ENCODE measurements at places on chromosomes 4 and X.

GRCh38 chr4:41620594-41621256 lies 82.8 kb downstream of the LIMCH1 start:
- DNase-seq, result no peak

GRCh38 chrX:45889471-45889870 lies 655.8 kb downstream of the ZNF674 start:
- no peak for DNase-seq

- peak; percentile 38 for DNase-seq
These were observed 63.8 kb upstream of the ATOH1 start for GRCh38 chr4:93764639-93765246.

- no peak for DNase-seq
These were observed 17.1 kb upstream of the C1QTNF7 start for GRCh38 chr4:15410750-15411149.

DNA sequence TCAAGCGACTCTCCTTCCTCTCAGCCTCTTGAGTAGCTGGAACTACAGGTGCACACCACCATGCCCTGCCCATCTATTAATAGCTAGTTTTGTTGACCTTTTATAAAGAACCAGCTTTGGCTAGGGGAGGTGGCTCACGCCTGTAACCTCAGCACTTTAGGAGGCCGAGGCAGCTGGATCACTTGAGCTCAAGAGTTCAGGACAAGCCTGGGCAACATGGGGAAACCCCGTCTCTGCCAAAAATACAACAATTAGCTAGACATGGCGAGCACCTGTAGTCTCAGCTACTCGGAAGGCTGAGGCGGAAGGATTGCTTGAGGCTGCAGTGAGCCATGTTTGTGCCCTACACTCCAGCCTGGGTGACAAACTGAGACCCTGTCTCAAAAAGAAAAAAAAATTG lies 2.7 kb downstream of the TKTL1 start:
- no peak for DNase-seq

DNA sequence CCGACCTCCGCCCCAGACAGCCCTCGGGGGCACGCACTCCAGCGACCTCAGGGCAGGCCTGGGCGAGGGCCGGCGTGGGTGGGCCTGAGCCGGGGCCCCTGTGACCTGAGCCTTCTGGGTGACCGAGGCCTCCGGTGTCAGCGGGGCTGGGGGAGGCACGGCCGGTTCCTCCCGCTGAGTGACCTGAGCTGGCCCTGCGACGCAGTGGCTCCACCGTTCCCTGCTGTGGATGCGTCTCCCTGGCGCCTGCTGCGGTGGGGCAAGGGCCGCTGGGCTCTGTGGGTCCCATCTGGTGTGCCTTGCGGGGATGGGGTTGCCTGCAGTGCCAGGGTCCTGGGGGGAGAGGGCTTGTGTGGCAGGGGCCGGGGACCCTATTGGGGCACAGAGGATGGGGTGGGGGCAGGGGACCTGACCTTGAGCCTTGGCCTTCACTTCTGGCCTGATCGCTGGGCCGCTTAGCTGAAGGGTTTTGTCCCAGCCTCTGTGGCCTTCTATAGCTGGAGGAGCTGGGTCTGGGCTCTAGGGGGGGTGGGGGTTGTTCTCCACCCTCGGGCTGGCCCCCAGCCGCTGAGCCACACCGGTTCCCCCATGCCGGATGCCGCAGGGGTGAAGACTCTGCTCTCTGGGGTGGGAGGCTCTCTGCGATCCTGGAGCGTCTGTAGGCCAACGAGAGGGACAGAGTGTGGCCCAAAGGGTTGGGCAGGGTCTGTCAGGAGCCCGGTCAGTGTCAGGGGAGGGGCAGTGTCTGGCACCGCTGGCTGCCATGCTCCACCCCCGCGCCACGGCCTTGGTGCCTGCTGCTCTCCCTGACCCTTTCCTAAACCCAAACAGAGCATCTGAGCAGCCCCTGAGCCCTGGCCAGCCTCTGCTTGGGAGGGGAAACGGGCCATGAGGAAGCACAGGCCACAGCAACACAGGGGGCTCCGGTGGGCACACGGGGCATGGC lies 2.3 kb downstream of the NAT8L start:
- DNase-seq, result no peak

- no peak for DNase-seq
These were observed 115.1 kb downstream of the STK32B start for GRCh38 chr4:5166377-5166776.

- DNase-seq, result peak; percentile 44
These were observed 20.9 kb upstream of the MTM1 start for GRCh38 chrX:150547375-150548115.
